ENCODE measurements at places on chromosomes 5 and 9. TPM values are rescaled to one million over a fixed set of nuclear protein-coding genes. Genes with fewer than 3 reads are reported as not detected.

The SPINK6 gene
- total RNA-seq: not detected

The EIF4E1B gene
- not detected for total RNA-seq

The MSX2 gene
- 3.8 TPM for total RNA-seq

The UHRF2 gene
- total RNA-seq: 36.2 TPM

The PRRC2B gene
- total RNA-seq: 30.6 TPM

The PRKAA1 gene
- 75.9 TPM for total RNA-seq

The SHOC1 gene
- total RNA-seq: not detected

The GALNT12 gene
- 3.2 TPM for total RNA-seq

The IL9 gene
- not detected for total RNA-seq

The C1QTNF3 gene
- total RNA-seq: 0.24 TPM

The RETREG1 gene
- total RNA-seq: 2.8 TPM

The ALDH1A1 gene
- total RNA-seq: not detected

The GRXCR2 gene
- not detected for total RNA-seq

The PRDM9 gene
- not detected for total RNA-seq

The DRD1 gene
- not detected for total RNA-seq

The PCDHB12 gene
- total RNA-seq: 0.88 TPM

The MRPL36 gene
- 81.1 TPM for total RNA-seq

The GBA2 gene
- total RNA-seq: 13.1 TPM

The FBP2 gene
- not detected for total RNA-seq

The ENTREP1 gene
- total RNA-seq: not detected

The ERAP2 gene
- total RNA-seq: 136 TPM

The SPATA6L gene
- total RNA-seq: 0.12 TPM

The SLC28A3 gene
- total RNA-seq: not detected

The TMEM215 gene
- not detected for total RNA-seq

The TMEM174 gene
- total RNA-seq: not detected

The ZNF354C gene
- 2.5 TPM for total RNA-seq

The PCDHA12 gene
- total RNA-seq: not detected

The ZFAND5 gene
- total RNA-seq: 115 TPM

The SLC9A3 gene
- total RNA-seq: 0.88 TPM

The MOB3B gene
- under 0.01 TPM for total RNA-seq

The TSSK1B gene
- not detected for total RNA-seq

The BARHL1 gene
- not detected for total RNA-seq

The LVRN gene
- total RNA-seq: 0.20 TPM

The CEP120 gene
- total RNA-seq: 19.2 TPM

The ADAMTS19 gene
- not detected for total RNA-seq

The SOX30 gene
- total RNA-seq: not detected

The CSF2 gene
- 4.8 TPM for total RNA-seq

The FOXD4L6 gene
- not detected for total RNA-seq

The SOHLH1 gene
- total RNA-seq: not detected

The GARIN3 gene
- total RNA-seq: not detected

The OLFM1 gene
- 0.29 TPM for total RNA-seq

The GGTA1 gene
- total RNA-seq: not detected

The CAMK4 gene
- total RNA-seq: 10.5 TPM

The PCDHB14 gene
- 0.88 TPM for total RNA-seq

The PLCXD3 gene
- 0.20 TPM for total RNA-seq

The GNA14 gene
- not detected for total RNA-seq

The ACTBL2 gene
- total RNA-seq: 0.24 TPM

Measured in RPMI7951 (cell line).